ENCODE measurements at places on chromosomes 5 and 9.
A peak's percentile ranks its signal among the peaks of the same experiment; 100 is the strongest.

GRCh38 chr5:117160391-117160790 lies 585.8 kb upstream of the SEMA6A start:
- no peak for DNase-seq

- no peak for DNase-seq
Measured at GRCh38 chr9:133869674-133870405, 122.3 kb downstream of the VAV2 start.

DNA sequence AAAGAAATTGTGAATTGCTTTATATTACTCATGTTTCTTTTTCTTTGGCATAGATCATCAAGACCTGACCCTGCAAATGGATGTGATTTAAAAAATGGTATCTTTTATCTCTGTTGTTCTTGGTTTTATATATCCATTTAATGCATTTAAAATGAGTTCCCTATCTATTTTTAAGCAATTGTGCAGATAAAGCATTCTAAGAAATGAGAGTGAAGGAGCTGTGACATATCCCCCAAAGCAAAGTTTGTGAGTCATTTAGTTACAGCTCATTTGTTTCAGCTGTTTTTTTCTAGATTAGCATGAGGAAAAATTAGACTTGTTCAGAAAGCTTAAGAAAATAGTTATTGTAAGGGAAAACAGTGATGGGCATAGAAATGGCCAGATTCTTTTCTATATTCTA lies 7.6 kb upstream of the ELOVL7 start:
- no peak for DNase-seq

GRCh38 chr5:51806677-51807076 lies 423.4 kb downstream of the ISL1 start:
- no peak for DNase-seq

DNA sequence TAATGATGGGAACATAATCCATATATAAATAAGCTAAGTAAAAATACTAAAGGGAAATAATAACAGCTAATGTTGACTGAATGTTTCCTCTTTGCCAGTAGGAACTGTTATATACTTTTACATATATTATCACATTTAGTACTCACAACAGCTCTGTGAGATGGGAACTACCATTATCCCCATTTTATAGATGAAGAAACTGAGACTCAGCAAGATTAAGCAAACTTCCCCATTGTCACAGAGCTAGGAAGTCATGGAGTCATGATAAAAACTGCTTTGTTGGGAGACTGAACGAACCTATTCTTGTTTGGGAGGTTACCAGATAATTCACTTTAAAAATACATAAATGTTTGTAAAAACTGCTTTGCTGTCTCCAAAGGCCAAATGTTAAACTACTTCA lies 23.4 kb downstream of the WNT8A start:
- no peak for DNase-seq

- DNase-seq, result no peak
Measured at GRCh38 chr9:130815242-130815808, 19.7 kb upstream of the ABL1 start.

DNA sequence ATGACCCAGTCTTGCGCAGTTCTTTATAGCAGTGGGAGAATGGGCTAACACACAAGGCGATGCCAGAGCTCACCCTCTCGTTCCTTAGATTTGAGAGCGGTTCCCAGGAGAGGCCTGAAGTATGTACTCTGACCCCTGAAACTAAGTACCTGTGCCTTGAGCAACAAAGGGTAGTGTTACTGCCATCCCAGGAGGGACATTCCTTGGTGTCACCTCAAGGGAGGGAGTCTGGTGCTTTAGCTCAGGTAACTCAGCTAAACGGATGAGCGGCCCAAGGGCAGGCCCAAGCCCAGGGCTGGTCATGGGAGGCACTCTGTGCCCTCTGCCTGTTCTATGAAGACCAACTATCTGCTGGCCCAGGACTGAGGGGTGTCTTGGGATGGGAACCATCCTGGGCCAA lies 20.2 kb downstream of the KYAT1 start:
- no peak for DNase-seq

DNA sequence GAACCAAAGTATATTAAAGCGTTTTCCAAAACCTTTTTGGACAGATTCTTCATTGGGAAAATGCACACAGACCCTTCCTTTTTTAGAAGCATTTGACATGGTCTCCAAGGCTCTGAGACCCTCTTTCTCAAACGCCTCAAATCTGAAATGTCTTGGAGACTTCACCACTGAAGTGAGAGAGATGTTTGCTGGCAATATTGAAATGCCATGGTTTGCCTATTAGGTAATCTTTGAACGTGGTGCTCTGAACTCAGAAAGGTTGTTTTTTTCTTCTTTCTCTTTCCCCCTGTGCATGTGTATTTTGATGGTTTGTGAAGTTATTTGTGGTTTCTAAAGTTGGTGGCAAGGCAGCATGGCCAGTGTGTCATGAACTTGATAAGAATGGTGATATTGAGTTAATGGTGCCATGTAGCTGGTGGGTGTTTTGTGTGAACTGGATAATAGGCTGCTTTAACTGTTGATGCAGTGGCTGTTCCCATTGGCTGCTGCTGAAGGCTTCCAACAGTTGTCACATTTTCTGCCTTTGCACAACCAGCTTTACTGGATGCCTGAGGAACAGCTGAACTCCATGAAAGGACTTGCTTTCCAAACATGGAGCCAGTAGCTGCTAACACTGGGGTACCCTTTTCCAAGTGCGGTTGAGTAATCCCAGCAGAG lies 1.7 kb downstream of the PALM2AKAP2 start:
- DNase-seq, result peak; percentile 26

- DNase-seq, result no peak
Measured at GRCh38 chr5:90916947-90917800, 358.6 kb downstream of the ADGRV1 start.

- no peak for DNase-seq
Measured at GRCh38 chr9:136798708-136799078, 2.6 kb downstream of the CCDC183 start.

GRCh38 chr5:178083922-178084321 lies 29.4 kb upstream of the N4BP3 start:
- DNase-seq, result no peak

DNA sequence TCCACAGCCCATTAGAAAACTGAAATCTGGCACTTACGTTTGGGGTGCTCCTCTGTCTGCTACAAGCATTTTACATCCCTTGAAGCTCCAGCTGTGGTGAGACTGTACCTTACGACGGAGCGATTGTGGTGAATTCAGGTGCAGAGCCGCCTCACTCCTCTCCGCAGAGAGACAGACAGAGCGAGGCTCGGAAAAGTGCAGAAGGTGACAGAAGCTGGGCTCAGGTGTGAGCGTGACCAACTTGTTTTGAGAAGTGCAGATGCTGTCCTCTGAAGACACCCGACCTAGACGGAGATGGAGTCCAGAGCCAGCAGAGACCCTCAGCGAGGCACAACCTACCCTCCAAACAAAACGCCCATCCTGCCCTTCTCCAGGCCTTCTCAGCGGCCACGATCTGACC lies 196.5 kb downstream of the MED10 start:
- no peak for DNase-seq

All from EL (cell line).